ENCODE measurements at places on chromosomes 3 and 15.

- no peak overlapping the region for H3K27ac ChIP-seq
- no peaks in the 10 kb centered on the region for H3K4me1 ChIP-seq
- H3K36me3 ChIP-seq, result no peaks in the 10 kb centered on the region
- H3K4me3 ChIP-seq, result no peak overlapping the region
- DNase-seq, result no peak
These were observed 615.8 kb upstream of the ZNF385D start for GRCh38 chr3:22366781-22367180.

GRCh38 chr15:40506964-40507571, 36.3 kb downstream of the CHST14 start:
- no peak overlapping the region for H3K4me3 ChIP-seq
- H3K27me3 ChIP-seq, result peaks cover 17% of the 10 kb centered on the region
- no peak for DNase-seq
- H3K36me3 ChIP-seq, result no peaks in the 10 kb centered on the region
- H3K4me1 ChIP-seq, result peaks cover 17% of the 10 kb centered on the region

GRCh38 chr3:195700319-195700718, 20.5 kb upstream of the MUC20 start:
- peaks cover 14% of the 10 kb centered on the region for H3K4me1 ChIP-seq
- H3K27me3 ChIP-seq, result peaks cover 1% of the 10 kb centered on the region
- peaks cover 6% of the 10 kb centered on the region for H3K36me3 ChIP-seq
- no peak overlapping the region for H3K4me3 ChIP-seq
- no peak overlapping the region for H3K27ac ChIP-seq
- DNase-seq, result no peak

GRCh38 chr3:45355351-45355750, 33.0 kb upstream of the LARS2 start:
- no peaks in the 10 kb centered on the region for H3K36me3 ChIP-seq
- no peaks in the 10 kb centered on the region for H3K27me3 ChIP-seq
- no peak for DNase-seq
- no peak overlapping the region for H3K4me3 ChIP-seq
- no peak overlapping the region for H3K27ac ChIP-seq

- H3K36me3 ChIP-seq, result no peaks in the 10 kb centered on the region
- peaks cover 5% of the 10 kb centered on the region for H3K4me1 ChIP-seq
- no peak for DNase-seq
- no peak overlapping the region for H3K27ac ChIP-seq
- no peaks in the 10 kb centered on the region for H3K27me3 ChIP-seq
- H3K4me3 ChIP-seq, result no peak overlapping the region
These were observed 235.4 kb downstream of the FMN1 start for GRCh38 chr15:32959077-32959476.

GRCh38 chr15:80006946-80007345, 36.0 kb upstream of the BCL2A1 start:
- no peak for DNase-seq
- H3K27ac ChIP-seq, result no peak overlapping the region
- H3K36me3 ChIP-seq, result no peaks in the 10 kb centered on the region

GRCh38 chr3:156705761-156706616, 31.6 kb downstream of the TIPARP start:
- DNase-seq, result no peak
- H3K36me3 ChIP-seq, result peaks cover 52% of the 10 kb centered on the region
- H3K27ac ChIP-seq, result no peak overlapping the region
- H3K27me3 ChIP-seq, result no peaks in the 10 kb centered on the region

DNA sequence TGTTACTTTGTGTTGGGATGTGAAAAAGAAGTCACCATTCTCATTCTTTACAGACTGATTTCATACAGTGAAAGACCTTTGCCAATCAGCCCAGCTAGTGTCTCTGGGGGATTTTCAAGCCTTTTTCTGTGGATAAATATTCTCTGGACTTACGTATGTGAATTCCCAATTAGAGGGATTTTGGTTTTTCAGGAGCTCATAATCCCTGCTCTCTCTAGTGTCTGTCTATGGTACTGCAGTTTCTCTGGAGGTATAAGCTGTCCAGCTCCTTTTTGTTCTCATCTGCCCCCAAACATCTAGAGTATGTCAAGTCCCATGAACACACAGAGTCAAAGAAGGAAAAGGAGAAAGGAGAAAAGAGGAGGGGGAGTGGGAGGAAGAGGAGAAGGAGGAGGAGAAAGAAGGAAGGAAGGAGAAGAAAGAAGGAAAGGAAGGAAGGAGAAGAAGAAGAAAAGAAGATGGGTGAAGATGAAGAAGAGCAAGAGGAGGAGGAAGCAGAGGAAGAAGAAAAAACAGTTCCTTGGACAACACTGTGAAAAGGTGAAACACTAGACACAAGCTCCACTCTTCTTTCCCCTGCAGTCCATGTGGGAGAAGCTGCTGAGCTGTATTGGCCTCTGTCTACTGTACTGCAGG, 218.6 kb downstream of the GREM1 start:
- no peaks in the 10 kb centered on the region for H3K27me3 ChIP-seq
- H3K36me3 ChIP-seq, result no peaks in the 10 kb centered on the region
- no peaks in the 10 kb centered on the region for H3K4me1 ChIP-seq
- DNase-seq, result no peak
- no peak overlapping the region for H3K4me3 ChIP-seq

DNA sequence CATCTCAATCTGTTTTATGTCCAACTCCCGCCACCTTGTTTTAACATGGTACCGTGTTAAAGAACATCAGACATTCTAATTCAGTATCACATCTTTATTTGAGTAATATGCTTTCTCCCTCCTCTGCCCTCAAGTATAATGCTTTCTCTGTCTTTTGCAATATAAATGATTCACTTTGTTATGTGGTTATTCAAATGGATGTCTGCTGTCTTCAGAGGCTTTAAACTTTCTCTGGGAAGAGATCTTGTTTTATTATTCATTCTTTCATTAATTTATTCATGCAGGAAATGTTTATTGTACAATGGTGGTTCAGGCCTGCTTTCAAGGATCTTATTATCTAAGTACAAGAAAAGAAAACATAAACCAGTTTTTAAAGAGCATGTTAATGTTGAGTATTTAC, 57.1 kb downstream of the RAP2B start:
- no peak for DNase-seq
- no peak overlapping the region for H3K4me3 ChIP-seq
- H3K27ac ChIP-seq, result no peak overlapping the region
- no peaks in the 10 kb centered on the region for H3K36me3 ChIP-seq
- H3K27me3 ChIP-seq, result no peaks in the 10 kb centered on the region

- no peak overlapping the region for H3K4me3 ChIP-seq
- no peaks in the 10 kb centered on the region for H3K4me1 ChIP-seq
- H3K27ac ChIP-seq, result no peak overlapping the region
- no peak for DNase-seq
- H3K27me3 ChIP-seq, result peaks cover 13% of the 10 kb centered on the region
- no peaks in the 10 kb centered on the region for H3K36me3 ChIP-seq
These were observed 4.9 kb upstream of the ITIH3 start for GRCh38 chr3:52789746-52790040.

- no peaks in the 10 kb centered on the region for H3K4me1 ChIP-seq
- H3K27me3 ChIP-seq, result no peaks in the 10 kb centered on the region
- no peak for DNase-seq
These were observed 23.9 kb upstream of the CTXND1 start for GRCh38 chr15:80275961-80276360.

- DNase-seq, result no peak
- no peaks in the 10 kb centered on the region for H3K36me3 ChIP-seq
- H3K4me1 ChIP-seq, result no peaks in the 10 kb centered on the region
- no peak overlapping the region for H3K4me3 ChIP-seq
These were observed 191.1 kb downstream of the WNT5A start for GRCh38 chr3:55296030-55296429.

- no peaks in the 10 kb centered on the region for H3K27me3 ChIP-seq
- H3K27ac ChIP-seq, result no peak overlapping the region
- H3K4me1 ChIP-seq, result no peaks in the 10 kb centered on the region
- H3K36me3 ChIP-seq, result no peaks in the 10 kb centered on the region
These were observed 36.1 kb upstream of the CTXND1 start for GRCh38 chr15:80288131-80288530.

DNA sequence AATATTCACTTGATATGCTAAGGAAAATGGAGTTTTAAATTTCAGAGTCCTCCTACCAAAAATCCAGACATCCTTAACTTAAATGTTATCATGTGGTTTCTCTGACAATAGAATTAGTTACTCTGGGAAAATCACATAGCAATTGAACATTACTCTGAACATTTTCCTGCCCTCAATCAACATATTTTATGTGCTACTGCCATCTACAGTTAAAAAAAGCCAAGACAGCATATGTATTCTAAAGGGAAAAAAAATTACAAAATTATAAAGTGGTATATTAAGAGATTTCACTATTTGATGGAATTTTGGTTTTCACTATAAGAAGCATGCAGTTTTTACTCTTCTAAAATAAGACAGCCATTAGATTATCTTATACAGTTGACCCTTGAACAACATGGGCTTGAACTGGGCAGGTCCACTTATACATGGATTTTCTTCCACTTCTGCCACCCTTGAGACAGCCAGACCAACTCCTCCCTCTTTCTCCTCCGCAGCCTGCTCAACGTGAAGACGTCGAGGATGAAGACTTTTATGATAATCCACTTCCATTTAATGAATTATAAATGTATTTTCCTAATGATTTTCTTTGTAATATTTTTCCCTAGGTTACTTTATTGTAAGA, 122.3 kb downstream of the ATP1B3 start:
- DNase-seq, result no peak
- no peaks in the 10 kb centered on the region for H3K27me3 ChIP-seq
- H3K36me3 ChIP-seq, result no peaks in the 10 kb centered on the region
- H3K27ac ChIP-seq, result no peak overlapping the region
- no peak overlapping the region for H3K4me3 ChIP-seq

DNA sequence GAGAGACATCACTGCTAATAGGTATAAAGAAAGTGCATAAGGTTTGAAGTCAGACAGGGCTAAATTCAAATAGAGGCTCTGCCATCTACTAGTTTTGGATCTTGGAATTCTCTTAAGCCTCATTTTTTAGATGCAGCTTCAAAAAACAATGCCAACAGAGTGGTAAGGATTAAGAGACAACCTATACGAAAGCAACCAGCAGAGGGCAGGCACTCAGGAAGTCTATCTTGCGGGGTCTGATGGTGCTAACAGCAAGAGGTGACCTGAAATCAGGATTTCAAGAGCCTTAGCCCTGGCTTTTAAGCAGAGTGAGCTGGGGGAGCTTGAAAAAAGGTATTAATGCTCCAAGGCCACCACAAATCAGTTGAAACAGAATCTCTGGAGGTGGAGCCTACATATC, 40.7 kb downstream of the LDHAL6B start:
- no peak overlapping the region for H3K4me3 ChIP-seq
- no peaks in the 10 kb centered on the region for H3K4me1 ChIP-seq
- no peak overlapping the region for H3K27ac ChIP-seq
- H3K36me3 ChIP-seq, result peaks cover 18% of the 10 kb centered on the region
- H3K27me3 ChIP-seq, result no peaks in the 10 kb centered on the region

DNA sequence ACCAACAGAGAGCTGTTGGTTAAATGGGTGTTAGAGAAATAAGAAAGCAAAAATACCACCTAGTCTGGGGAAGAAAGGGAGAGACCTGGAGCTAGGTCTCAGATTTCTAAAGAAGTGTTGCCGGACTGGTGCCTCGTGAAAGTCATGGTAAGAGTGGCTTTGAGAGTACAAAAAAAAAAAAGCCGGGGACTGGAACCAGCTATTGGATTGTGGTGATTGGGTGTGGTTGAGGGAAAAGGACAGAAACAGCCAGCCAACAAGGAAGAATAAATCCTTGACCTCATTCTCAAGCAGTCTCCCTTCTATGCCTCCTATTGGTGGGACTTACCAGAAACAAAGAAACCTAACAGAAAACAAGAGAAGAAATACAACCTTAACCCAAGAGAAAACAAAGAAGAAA, 346.4 kb upstream of the KCNMB2 start:
- no peak overlapping the region for H3K27ac ChIP-seq
- H3K27me3 ChIP-seq, result no peaks in the 10 kb centered on the region
- peaks cover 6% of the 10 kb centered on the region for H3K4me1 ChIP-seq
- H3K4me3 ChIP-seq, result no peak overlapping the region

DNA sequence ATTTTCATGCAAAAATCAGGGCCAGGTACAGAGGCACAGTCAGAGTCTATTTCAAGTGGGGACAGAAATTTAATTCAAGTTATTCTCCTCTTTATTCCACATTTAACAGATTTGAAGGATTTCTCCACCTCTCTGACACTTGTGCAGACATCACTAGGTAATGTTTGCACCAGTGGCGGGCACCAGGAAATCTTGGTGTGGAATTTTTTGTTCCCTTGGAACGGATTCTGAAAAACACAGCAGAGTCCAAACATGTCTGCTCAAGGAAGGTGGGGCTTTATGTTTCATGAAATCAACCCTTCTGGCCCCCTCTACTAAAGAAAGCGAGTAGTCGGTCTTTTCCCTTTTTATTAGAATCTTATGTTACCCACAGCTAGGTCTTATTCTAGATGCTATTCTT, 271.2 kb upstream of the MDFIC2 start:
- no peak for DNase-seq
- H3K27me3 ChIP-seq, result no peaks in the 10 kb centered on the region
- no peak overlapping the region for H3K27ac ChIP-seq
- H3K36me3 ChIP-seq, result no peaks in the 10 kb centered on the region

- no peaks in the 10 kb centered on the region for H3K27me3 ChIP-seq
- H3K4me3 ChIP-seq, result no peak overlapping the region
- H3K27ac ChIP-seq, result no peak overlapping the region
- DNase-seq, result no peak
These were observed 23.2 kb downstream of the CRABP1 start for GRCh38 chr15:78363381-78363734.

DNA sequence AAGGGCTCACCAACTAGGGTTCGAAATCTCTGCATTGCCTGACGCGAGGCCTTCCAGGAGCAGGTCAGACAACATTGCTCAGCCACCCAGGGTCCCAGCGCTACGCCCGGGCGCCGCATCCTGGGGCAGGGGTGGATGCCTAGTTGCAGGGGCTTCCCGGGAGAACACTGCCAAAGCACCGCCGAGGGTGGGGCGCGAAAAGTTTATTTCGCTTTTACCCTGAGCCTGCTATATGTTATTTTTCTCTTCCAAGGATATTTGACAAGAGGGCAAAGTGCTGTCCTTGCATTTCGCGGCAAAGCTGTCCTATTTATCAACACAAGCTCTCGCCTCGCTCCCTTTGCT, 549 bp upstream of the SOX14 start:
- DNase-seq, result no peak
- peaks cover 94% of the 10 kb centered on the region for H3K27me3 ChIP-seq
- H3K4me1 ChIP-seq, result peaks cover 8% of the 10 kb centered on the region

DNA sequence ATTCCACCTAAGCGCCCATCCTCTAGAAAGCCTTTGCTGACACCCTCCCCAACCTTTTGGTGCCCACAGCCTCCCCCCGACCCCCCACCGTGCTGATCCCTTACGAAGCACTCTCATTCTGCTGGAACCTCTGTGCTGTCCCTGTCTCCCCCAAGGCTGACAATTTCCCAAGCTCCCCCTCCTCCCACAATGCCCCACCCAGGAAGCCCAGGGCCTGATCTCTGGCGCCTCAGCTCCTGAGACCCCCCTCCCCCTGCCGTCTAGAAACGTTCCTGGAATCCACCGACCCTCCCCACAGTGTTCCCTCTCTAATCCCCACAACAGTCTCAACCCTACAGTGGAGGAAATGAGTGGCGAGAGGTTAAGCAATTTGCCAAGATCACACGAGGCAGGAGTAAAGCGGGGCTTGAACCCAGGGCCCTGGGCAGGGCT, 18.3 kb downstream of the MYL3 start:
- H3K36me3 ChIP-seq, result no peaks in the 10 kb centered on the region
- no peak overlapping the region for H3K4me3 ChIP-seq
- DNase-seq, result no peak
- peaks cover 14% of the 10 kb centered on the region for H3K27me3 ChIP-seq
- no peak overlapping the region for H3K27ac ChIP-seq

Data from keratinocyte (primary cell).